Occipital lobe (tissue), 3 donors: ENCODE measurements at places on chromosomes 5 and 9.

DNA sequence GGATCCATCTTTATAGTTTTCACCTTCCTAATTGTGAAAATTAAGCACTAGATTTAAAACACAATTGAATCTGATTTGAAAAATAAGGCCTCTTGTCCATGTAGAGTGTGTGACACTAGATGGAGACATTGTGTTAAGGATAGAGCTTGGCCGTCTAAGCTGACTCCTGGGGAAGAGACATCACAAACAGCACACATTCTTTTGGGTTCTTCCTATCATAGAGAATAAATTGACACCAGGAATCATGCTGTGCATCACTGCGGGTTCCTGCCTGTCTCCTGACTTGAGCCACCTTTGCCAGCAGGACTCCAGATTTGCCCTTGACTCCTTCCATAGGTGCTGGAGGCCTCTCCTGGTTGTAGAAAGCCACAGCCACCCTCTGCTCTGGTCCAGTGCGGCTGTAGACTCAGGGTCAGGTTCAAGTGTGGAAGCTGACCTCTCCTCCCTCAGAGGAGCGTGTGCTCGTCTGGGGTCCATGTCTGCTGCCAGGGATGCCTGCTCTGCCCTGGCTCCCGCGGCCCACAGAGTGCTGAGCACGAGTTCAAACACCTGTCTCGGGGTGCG is 11.2 kb downstream of the ROPN1L start:
- DNase-seq, result peak; percentile 44

GRCh38 chr9:133184971-133185370 is 21.3 kb upstream of the GBGT1 start:
- DNase-seq, result no peak

GRCh38 chr9:125522328-125522725 is 184.7 kb downstream of the MAPKAP1 start:
- DNase-seq, result no peak

DNA sequence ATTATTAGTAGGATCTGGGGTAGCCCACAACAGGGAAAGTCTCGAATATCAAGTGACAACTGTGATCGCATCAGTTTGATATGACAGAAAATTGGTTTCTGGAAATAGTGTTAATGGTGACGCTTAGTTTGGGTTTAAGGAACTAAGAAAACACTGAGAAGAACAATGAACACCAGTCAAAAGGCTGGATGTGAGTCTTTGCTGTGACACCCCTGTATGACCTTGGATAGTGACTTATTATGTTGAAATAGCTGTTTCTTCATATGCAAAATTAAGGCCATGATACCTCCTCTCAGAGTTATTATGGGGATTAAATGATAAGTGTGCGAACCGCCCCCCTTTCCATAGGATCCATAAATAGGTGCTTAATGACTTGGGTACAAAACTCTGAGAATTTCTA is 926 bp downstream of the DNAJC25 start:
- no peak for DNase-seq

- DNase-seq, result no peak
These were observed 8.1 kb downstream of the PPP3R2 start for GRCh38 chr9:101586651-101587050.

DNA sequence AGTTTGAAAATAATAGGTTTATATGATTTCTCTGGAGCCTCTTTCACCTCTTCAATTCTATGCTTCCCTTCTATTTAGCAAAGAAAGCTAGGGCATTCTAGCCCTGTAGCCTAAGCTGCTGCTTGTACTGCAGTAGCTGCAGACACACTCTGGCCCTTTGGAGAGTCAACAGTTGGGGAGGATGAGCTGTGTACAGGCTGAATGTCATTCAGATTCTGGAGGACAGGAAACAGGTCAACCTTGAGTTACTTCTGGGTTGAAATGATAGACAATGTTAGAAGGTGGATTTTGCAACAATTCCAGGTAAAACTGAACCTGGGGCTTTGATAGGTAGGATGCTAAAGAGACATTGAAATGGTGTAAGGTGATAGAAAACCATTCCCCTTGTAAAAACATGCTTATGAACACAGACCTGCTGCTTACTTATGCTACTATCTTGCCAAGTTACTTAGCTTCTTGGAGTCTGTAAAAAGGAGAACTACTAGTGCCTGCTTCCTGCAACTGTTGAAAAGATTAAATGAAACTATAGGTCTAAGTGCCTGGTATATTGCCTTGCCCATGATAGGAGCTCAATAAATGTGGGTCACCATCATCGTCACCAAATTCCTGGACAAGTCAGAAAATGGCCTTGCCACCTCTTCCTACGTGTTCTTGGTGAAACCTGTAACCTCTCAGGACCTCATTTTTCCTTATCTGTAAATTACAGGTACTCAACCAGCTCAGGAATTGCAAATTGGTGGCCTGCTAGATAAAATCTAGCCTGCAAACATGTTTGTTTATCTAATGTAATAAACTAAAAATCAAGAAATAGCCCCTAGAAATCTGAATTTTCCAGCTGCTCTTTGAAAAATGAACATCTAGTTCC is 83.7 kb downstream of the GALNT10 start:
- no peak for DNase-seq

- no peak for DNase-seq
These were observed 1763.7 kb downstream of the EFNA5 start for GRCh38 chr5:105907016-105907415.

DNA sequence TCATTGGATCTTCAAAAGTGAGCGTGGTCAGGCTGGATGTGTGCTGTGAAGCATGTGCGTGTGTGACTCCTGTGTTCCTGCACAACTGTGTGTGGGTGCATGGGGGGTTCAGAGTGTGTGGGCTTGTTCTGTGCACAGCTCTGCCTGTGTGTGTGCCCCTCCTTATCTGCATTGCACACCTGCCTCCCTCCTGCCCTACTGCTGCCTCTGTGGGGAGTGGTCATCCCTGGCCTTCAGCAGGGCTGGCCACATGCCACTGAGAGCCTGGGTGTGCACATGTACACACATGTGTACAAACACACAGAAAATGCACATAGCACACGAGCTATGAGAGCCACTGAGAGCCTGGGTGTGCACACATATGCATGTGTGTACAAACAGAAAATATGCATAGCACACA is 92.1 kb downstream of the CACNA1B start:
- DNase-seq, result no peak

- no peak for DNase-seq
These were observed 1055.7 kb downstream of the PTPRD start for GRCh38 chr9:9556865-9557803.

- no peak for DNase-seq
These were observed 48.4 kb downstream of the EXOSC2 start for GRCh38 chr9:130741831-130742449.

- no peak for DNase-seq
These were observed 16.7 kb downstream of the CORO2A start for GRCh38 chr9:98175762-98176161.

DNA sequence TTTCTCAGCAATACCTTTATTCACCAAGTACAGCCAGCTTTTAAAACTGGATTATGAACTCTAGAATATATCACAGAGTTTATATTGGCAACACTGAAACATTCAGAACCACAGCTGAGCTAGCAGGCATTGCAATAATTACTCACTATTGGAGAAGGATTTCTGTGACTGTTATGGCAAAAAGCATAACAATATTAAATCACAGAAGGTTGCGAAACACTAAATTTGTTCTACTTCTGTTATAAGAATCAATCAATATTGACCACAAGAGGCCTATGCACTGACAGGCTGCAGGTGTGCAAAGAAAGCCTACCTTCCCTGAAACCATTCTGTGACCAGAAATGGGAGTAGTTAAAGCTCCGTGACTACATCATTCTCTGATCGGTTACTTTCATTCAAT is 59.2 kb downstream of the AP3B1 start:
- no peak for DNase-seq

DNA sequence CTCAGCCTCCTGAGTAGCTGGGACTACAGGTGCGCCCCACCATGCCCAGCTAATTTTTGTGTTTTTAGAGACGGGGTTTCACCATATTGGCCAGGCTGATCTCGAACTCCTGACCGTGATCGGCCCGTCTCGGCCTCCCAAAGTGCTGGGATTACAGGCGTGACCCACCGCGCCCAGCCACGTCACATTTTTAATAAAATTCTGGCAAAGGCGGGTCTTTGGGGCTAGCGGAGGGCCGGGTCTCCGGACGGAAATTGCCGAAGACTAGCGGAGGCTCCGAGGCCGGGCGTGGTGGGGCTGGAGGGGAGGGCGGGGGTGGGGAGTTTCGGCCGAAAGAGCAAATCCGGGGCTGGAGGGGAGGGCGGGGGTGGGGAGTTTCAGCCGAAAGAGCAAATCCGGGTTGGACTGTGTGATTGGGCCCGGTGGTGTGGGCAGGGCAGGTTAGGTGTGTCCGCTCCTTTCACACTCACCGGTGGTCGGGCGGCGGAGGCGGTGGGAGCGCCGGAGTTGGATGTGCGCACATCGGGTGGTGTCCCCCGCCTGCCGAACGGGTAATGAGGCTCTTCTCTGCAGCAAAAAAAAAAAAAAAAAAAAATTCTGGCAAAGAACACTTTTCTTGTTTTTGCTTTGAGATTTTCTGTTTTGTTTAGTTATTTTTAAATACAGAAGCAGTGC is 27.1 kb downstream of the RUFY1 start:
- no peak for DNase-seq

- DNase-seq, result no peak
These were observed 12.4 kb downstream of the ANKRD33B start for GRCh38 chr5:10576121-10576789.

DNA sequence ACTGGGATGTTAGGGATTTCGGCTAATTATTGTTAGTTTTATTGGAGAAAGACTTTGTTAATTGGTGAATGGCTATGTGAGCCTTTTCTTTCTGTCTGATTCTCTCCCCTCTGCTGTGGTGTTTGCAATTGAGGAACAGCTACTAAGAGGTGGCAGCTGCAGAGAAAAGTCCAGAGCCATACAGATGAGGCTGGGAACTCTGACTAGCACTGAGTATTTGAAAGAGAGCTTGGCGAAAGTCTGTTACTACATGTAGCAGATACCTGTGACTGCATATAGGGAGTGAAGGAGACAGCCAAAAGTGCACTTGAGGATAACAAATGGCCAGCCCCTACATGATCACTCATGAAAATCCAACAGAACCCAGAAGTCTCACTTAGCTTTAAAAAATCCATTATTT is 44.3 kb upstream of the HSPB3 start:
- DNase-seq, result no peak

DNA sequence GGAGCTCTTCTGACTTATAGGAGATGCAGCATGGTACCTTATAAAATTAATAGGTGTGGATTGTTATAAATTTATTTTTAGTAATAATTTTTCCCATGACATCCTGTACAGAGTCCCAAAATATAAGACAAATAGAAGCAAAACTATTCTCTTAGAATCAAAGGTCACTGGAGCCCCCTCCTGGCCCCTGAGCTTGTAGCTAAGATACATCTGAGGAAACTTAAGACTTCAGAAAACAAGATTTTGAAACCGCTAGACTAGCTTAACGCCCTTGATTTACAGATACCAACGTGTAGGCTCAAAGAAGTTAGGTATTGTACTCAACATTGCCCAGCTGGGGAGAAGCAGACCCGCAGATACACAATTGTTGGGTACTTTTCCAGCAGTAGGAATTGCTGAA is 45.7 kb upstream of the KCNN2 start:
- DNase-seq, result no peak

GRCh38 chr5:168366116-168366515 is 74.7 kb downstream of the WWC1 start:
- DNase-seq, result no peak

DNA sequence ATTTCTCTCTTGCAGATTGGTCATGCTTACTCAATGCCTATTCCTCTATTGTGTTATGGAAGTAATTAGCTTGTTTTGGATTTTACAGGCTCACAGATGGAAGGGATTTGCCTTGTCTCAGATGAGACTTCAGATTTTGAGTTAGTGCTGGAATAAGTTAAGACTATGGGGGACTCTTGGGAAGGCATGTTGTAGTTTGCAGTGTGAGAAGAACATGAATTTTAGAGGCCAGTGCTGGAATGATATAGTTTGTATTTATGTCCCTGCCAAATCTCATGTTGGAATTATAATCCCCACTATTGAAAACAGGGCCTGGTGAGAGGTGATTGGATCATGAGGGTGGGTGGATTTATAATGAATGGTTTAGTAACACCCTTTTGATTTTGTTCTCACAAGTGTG is 6.1 kb upstream of the TUSC1 start:
- no peak for DNase-seq

DNA sequence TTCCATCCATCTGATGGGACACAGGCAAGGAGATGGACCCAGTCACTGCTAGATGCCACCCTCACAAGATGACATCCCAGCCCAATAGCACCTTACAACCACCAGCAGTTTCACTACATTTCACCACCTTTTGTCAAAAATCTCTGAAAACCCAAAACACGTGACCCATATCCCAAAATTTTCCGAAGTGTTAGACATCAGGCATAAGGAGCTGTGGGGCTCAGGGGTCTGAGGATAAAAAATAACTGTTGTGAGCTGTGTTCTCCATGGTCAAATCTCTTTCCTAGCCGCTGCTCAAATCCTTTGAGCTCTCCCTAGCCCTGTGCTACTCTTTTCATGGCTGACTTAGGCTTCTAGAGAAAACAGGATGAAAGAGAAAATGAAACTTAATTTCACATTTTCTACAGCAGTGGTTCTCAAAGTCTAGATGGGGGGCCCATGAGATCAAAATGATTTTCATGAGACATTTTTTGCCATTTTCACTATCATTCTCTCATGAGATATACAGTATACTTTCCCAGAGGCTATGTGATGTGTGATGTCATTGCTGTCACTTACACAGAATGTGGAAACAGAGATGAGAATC is 40.7 kb downstream of the TIMD4 start:
- DNase-seq, result no peak

GRCh38 chr9:36897478-36897877 is 136.6 kb downstream of the PAX5 start:
- DNase-seq, result no peak

- peak; percentile 86 for DNase-seq
These were observed at the start of the genes NDOR1 and TMEM203 for GRCh38 chr9:137205126-137206069. Gene NDOR1 (plus strand): TSS chr9:137205700. CDS start chr9:137205778, 78 bp downstream. Gene TMEM203 (minus strand): TSS chr9:137205648. CDS start chr9:137205414, 234 bp downstream.

GRCh38 chr9:129484352-129485000 is 136.4 kb downstream of the C9orf50 start:
- DNase-seq, result no peak

DNA sequence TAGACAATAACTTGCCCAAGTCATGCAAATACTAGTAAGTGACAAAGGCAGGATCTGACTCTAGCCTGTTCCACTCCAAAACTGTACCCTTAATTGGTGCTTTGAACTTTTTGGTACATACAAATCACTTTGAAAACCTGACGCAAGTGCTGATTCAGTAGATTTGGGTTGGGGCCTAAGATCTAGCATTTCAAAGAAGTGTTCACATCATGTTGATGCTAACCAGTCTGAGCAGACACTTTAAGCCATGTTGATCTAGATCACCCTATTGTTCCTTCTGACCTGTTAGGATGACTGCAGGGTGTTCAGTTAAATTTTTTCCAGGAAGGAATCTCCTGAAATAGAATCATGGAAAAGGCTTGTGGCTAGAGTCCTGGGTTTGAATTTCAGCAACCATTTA is 57.7 kb upstream of the CPEB4 start:
- no peak for DNase-seq

- no peak for DNase-seq
These were observed 9.2 kb downstream of the C9orf85 start for GRCh38 chr9:71920456-71921189.

- no peak for DNase-seq
These were observed 146.7 kb downstream of the YTHDC2 start for GRCh38 chr5:113660206-113660605.
